ENCODE measurements at places on chromosomes 11 and 22.

DNA sequence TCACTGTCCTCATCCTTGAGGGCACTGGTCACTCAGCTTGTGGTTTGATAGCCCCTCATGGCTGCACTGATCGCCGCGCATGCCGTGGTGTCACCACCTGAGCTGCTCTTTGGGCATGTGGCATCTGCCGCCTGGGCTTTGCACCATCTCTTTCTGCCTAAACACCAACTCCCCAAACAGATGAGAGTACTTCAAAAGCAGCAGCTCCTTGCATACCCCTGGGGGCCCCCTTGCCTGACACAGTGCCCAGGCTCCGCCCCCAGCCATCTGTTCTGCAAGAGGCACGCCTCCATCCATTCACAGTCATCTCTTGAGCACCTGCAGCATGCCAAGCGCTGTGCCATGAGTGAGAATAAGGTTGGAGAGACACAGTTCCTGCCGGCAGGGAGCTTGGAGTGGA lies 104.5 kb upstream of the B3GAT1 start:
- DNase-seq: no peak

DNA sequence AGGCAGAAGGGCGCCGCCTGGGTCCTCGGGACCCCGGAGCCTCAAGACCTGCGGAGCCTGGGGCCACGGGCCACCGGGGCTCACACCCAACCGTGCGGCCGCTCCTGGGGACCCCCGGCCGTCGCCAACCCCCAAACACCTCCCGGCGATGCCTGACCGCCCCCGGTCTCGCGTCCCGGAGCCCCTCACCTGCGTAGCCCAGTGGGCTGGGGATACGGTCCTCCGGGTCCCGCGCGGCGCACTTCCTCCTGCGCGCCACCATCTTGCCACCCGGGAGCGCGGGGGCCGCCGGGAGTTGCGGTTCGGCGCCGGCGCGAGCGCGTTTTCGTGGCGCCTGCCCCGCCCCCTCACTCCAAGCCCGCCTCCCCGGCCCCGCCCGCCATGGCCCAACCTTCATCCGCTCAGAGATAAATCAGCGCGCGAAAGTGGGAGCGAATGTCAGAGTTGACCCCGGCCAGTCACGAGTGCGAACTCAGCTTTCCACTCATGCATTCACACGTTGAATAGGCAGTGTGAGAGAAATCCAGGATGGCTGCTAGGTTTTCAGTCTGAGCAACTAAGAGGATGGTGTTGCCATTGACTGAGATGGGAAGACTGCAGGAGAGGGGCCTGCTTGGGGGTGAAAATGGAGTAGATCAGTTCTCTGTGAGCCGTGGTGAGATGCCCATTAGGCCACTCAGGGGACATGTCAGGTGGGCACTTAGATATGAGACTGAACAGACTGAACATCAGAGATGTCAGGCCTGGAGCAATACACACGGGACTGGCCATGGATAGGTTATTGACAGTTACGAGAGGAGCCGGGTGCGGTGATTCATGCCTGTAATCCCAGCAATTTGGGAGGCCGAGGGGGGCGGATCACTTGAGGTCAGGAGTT lies at the start of gene RRP7A:
Gene RRP7A, minus strand, starts transcription at position 272 of the 877 bp plus-strand sequence. Its CDS starts 10 bp downstream, at position 262.
- peak; percentile 82 for DNase-seq

DNA sequence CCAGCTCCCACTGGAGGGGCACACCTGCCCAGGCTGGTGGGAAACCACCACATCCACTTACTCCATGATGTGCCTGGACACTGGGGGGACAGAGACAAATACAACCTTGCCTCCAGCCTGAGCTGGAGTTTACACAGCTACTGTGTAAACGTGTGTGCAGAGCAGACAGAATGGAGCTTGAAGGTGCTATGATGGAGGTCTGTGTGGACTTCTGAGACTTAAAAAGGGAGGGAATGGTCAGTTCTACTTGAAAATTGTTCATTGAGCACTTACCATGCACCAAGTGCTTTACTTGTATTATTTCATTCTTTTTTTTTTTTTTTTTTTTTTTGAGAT lies 11.2 kb downstream of the CDCA5 start:
- DNase-seq: no peak

GRCh38 chr11:2512431-2513407 lies 67.9 kb downstream of the KCNQ1 start:
- DNase-seq: peak; percentile 33

DNA sequence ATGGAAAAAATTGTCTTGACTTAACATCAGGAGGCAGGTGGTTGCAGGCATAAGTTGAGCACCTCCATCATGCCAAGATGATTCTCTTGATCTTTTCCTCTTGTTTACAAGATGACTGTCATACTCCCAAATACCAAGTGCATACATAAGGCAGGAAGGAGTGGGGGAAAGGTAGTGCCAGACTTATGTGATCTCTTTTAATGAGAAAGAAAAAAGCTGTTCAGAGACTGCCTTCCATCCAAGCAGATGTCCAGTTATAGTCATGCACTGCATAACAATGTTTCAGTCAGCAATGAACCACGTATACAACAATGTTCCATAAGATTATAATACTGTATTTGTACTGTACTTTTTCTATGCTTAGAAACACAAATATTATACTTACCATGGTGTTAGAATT lies 135.7 kb downstream of the EHF start:
- no peak for DNase-seq

- no peak for DNase-seq
These were observed 238.9 kb downstream of the NTM start for GRCh38 chr11:131609337-131609736.

GRCh38 chr11:95082576-95083001 lies 7.1 kb upstream of the ENDOD1 start:
- no peak for DNase-seq

DNA sequence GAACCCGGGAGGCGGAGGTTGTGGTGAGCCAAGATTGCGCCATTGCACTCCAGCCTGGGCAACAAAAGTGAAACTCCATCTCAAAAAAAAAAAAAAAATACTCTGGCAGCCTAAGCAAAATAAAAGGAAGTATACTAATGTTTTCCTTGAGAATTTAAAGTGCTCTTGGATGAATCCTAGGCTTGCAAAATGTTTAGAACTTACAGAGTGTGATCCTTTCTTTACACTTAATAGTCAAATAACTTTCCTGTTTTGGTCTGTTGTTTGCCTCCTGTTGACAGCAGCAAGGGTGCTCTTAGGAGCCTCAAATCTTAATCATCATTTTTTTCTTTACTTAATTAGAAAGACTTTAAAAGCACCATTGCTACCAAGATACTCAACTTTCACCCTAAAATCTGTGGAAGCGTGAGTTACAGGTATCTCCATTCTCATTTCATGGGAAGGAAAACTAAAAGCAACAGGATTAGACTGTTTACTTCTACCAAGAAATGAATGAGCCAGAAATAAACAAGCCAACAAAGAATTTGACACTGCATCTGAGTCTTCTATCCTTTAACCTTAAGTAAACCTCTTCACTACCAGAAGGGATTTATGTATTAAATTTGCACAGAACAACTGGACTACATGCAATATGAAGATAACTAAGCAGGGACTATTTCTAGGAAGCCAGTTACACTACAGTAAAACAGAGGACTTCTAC lies 38.7 kb upstream of the CRTAM start:
- DNase-seq: no peak

DNA sequence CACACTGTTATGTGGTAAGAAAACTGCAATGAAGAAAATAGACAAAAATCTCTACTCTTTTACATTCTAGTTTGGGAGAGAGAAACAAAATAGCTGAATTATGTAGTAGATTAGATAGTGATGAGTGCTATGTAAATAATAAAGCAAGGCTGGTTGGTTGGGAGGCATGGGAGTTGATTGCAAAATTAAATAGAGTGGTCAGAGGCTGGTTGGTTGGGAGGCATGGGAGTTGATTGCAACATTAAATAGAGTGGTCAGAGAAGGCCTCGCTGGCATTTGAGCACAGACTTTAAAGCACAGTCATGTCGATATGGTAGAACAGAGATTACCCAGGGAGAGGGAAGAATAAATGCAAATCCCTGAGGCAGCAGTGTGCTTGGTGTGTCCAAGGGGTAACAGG lies 22.4 kb downstream of the SIK2 start:
- no peak for DNase-seq

Data from activated naive CD4-positive, alpha-beta T cell treated with anti-CD3 and anti-CD28 coated beads, Interleukin-2, amount 50 U/mL, for 72 hours (primary cell).